ENCODE measurements at places on chromosomes 13 and 19. TPM values are rescaled to one million over a fixed set of nuclear protein-coding genes. Genes with fewer than 3 reads are reported as not detected.

Gene CLIP3
- 3.4 TPM for total RNA-seq

Gene ZNF91
- 220 TPM for total RNA-seq

DNA sequence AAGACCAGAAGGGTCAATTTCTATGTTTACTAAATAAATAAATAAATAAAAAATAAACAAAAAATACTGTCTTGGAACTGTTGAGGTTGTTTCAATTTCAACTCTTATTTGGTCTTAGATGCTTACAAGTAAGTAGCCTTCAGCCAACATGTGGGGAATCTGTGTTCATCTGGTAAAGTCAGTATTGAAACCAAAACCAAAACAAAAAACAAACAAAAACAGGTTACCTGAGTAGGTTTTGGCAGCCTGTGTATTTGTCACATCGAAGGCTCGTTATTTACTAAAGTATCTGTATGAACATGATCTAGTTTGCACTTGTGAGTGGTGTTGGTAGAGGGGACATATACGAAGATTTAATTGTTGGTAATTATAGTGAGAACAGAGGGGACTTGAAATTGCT lies 471.5 kb downstream of the SLITRK5 start:
- no peak overlapping the region for H3K4me3 ChIP-seq
- H3K36me3 ChIP-seq = no peaks in the 10 kb centered on the region
- DNase-seq = no peak
- H3K27ac ChIP-seq = no peak overlapping the region

DNA sequence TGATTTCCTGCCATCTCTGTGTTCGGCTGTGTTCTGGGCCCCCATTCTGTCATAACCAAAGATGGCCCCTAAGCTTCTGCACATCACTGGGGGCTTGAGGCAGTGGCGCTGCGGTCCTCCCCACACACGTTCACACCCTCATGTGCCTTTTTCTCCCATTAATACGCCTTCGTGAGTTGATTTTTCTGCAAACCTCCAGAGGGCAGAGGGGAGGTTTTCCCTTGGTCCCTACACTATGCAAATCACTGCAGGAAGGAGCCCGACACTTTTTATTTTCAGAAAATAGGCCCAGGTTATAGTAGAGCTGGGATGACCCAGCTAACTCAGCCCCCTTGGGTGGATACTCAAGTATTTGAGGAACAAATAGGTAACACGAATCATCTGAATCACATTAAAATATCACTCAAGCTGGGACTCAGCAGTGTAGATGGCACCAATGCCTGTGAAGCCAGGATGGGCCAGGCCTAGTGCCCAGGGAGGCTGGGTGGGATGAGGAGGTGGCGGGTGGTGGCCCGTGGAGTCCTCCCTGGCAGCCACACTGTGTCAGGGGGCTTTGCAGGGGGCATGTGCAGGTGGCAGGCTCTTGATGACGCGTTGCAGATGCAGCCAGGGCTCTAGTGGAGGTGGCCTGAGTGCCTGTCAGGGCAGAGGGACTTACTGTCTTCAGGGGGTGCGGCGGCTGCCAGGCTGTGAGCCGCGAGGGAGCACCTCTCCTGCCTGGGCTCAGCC lies 234.3 kb downstream of the TEX29 start:
- H3K4me1 ChIP-seq = no peaks in the 10 kb centered on the region
- no peaks in the 10 kb centered on the region for H3K27me3 ChIP-seq
- no peak overlapping the region for H3K27ac ChIP-seq
- no peak overlapping the region for H3K4me3 ChIP-seq
- H3K36me3 ChIP-seq = no peaks in the 10 kb centered on the region

DNA sequence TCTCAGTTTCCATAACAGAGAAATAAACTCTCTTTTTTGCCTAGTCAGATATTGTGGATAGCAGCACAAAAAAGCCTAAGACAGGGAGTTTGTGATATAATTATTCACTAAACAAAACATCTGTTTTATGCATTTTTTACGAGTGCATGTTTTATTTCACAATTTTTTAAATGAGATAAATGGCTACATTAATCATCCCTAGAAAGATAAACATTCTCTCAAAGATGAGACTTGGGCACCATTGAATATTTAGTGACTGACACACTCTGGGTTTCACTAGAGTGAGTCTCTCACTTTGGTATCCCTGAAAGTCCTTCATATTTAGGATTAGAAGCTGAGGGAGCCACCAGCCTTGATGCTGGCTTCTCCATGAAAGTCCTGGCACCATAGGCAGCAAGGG lies 74.3 kb upstream of the LRCH1 start:
- H3K4me1 ChIP-seq = no peaks in the 10 kb centered on the region
- H3K36me3 ChIP-seq = no peaks in the 10 kb centered on the region
- H3K27ac ChIP-seq = no peak overlapping the region
- no peak for DNase-seq
- H3K4me3 ChIP-seq = no peak overlapping the region
- no peaks in the 10 kb centered on the region for H3K27me3 ChIP-seq

DNA sequence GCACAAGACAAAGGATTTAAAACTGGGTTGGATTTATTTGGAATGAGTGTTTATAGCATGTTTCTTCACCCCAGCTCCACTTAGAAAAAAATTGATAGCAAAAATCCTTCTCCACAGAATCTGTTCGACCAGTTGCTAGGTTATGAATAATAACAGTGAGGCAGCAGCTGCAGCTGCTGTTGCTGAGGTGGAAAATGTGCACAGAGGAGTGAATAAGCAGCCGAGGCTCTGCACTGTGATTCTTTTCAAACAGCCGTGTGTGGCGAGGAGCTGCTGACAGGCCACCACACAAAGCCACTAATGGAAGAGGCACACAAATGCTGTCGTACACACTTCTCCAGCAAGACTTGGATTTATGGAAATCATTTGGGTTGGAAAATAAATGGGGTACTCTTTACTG lies 6.4 kb upstream of the RASL11A start:
- DNase-seq = no peak
- no peaks in the 10 kb centered on the region for H3K4me1 ChIP-seq
- H3K36me3 ChIP-seq = no peaks in the 10 kb centered on the region
- H3K27me3 ChIP-seq = no peaks in the 10 kb centered on the region
- H3K4me3 ChIP-seq = no peak overlapping the region

DNA sequence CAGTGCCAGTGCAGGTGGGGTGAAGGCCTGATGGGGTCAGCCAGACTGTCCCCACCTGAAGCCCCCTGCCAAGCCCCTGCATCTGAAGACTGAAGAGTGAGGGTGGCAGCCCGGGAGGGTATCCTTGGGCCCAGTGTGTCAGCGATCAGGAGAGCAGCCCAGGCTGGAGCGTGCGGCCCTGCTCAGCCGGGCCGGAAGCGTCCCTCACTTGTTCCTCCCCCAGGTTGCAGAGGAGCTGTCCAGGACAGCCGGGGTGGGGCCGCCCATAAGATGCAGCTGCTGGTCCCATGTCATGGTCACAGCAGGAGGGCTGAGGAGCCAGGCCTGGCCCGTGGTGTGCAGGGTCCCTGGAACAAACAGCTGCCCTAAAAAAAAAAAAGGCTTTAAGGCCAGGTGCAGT lies 55.4 kb downstream of the KDM4B start:
- no peaks in the 10 kb centered on the region for H3K36me3 ChIP-seq
- no peak for DNase-seq
- peaks cover 75% of the 10 kb centered on the region for H3K4me1 ChIP-seq
- no peak overlapping the region for H3K4me3 ChIP-seq
- H3K27me3 ChIP-seq = no peaks in the 10 kb centered on the region

DNA sequence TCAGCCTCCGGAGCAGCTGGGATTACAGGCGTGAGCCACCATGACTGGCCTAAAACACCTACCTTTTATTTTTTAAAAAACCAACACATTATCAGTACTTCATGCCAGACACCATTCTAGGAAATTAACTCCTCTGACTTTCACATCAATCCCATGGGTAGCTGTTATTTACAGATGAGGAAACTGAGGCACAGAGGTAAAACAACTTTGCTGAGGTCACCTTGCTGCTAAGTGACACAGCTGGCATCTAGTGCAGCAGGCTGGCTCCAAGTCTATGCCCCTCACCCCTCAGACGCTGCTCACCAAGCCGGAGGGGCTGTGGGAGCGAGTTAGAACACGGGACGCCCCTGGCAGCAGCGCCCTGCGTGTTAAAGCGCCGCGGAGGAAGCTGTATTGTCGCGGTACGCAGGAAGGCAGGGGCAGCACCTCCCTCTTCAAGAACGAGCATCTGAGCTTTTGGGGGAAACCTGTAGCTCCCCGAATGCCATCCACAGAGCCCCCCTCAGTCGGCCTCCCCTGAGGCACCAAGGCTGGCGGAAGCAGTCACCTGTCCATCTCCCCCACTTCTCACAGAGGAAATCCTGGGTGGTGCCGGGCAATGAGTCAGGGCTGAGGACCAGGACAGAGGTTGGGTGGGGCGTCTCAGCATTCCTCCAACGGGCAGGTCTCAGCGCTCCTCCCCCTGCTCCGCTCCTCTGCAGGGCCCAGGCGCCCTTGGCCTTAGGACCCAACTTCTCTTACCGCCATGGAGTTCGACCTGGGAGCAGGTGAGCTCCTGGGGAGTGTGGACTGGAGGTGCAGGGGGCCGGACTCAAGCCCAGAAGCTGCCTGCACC lies at the start of gene C19orf33:
Gene C19orf33, plus strand, starts transcription at position 735 of the 835 bp plus-strand sequence. Its CDS starts 11 bp downstream, at position 746.
- peak; percentile 74 for DNase-seq
- no peaks in the 10 kb centered on the region for H3K27me3 ChIP-seq

- peak overlapping the region; percentile 56 for H3K27ac ChIP-seq
- no peak overlapping the region for H3K4me3 ChIP-seq
- H3K27me3 ChIP-seq = no peaks in the 10 kb centered on the region
Observed at GRCh38 chr13:30690282-30691188, 44.8 kb upstream of the ALOX5AP start.

DNA sequence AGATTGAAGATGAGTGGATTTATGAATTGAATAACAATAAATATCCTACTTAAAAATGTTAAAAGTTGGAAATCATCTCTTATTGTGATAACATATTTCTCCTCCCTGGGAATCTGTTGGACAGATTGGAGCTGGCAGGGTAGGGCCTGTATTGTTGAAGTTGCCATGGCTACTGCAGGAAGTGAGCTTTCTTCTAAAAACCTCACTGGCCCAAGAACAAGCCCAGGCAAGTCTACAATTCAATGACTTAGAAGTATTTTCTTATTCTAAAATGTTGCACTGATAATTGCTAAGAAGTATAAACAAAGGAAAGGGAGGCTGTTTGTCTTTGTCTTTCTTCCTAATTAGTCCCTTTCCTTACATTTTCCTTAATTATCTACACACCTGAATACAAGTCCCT lies 112.1 kb downstream of the DLEU7 start:
- H3K4me3 ChIP-seq = no peak overlapping the region
- H3K27ac ChIP-seq = no peak overlapping the region
- no peaks in the 10 kb centered on the region for H3K36me3 ChIP-seq
- peak; percentile 17 for DNase-seq
- no peaks in the 10 kb centered on the region for H3K4me1 ChIP-seq

DNA sequence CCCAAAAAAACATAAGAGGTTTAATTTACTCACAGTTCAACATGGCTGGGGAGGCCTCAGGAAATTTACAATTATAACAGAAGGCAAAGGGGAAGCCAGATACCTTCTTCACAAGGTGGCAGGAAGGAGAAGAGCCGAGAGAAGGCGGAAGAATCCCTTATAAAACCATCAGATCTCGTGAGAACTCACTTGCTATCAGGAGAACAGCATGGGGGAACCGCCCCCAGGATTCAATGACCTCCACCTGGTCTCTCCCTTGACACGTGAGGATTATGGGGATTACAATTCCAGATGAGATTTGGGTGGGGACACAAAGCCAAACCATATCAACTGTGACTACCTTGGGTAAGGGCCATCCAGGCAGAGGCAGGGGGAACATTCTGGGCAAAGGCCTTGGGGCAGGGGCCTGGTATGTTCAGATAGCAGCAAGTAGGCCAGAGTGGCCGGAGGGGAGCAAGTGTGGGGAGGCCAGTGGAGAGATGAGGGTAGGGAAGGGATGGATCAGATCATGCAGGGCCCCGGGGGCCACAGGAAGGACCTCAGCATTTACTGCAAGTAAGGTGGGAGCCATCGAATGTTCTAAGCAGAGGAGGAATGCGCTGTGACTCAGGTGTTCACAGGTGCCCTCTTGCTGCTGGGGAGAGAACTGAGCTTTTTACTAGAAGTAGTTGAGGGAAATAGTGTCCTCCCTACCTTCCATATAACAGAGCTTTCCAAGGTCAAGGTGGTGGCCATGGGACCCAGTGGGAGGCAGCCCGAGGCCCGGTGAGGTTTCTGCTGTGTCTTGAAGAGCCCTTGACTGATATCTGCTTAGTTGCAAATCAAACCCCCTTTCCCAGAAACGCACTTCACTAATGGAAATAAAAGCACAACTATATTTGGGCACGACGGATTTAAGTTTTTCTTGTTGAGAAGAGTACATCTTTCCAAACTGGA lies 18.0 kb downstream of the RAB3D start:
- H3K36me3 ChIP-seq = no peaks in the 10 kb centered on the region
- H3K4me1 ChIP-seq = peaks cover 42% of the 10 kb centered on the region
- DNase-seq = no peak
- H3K27me3 ChIP-seq = no peaks in the 10 kb centered on the region
- no peak overlapping the region for H3K4me3 ChIP-seq

DNA sequence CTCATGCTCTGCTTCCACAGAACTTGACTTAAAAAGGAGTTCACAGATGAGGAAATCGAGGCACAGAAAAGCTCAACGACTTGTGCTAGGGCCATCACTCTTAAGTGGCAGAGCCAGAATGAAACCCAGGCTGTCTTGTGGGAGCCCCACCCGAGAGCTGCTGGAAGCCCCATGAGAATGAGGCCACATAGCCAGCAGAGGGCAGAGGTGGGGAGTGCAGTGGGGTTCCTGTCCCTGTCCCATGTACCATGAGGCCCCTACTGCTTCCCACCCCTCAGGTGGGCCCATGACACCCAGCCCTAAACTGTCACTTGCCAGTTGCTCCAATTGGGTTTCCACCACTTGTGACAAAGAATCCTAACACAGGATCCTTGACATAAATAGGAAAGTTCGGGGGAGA lies 175.9 kb downstream of the IRS2 start:
- no peaks in the 10 kb centered on the region for H3K27me3 ChIP-seq
- H3K4me3 ChIP-seq = no peak overlapping the region
- no peak overlapping the region for H3K27ac ChIP-seq
- H3K36me3 ChIP-seq = no peaks in the 10 kb centered on the region

DNA sequence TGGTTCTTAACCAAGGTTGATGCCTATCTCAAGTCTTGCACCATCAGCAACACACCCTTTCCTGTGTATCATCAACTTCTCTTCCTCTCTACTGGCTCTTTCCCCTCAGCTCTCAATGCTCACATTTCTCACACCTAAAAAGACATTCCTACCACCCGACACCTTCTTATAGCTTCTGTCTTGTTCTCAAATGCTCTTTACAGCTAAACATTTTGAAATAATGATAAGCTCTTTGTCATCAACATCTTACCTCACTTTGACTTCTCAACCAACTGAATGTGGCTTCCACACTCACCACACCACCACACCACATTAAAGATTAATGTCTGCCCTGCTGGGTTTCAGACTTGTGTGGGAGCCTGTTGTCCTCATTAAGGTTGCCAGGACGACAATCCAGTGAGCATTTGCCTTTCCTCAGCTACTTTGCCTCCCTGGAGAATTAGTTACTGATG lies 67.8 kb downstream of the RXFP2 start:
- no peaks in the 10 kb centered on the region for H3K4me1 ChIP-seq
- DNase-seq = no peak
- H3K27me3 ChIP-seq = no peaks in the 10 kb centered on the region
- no peak overlapping the region for H3K27ac ChIP-seq
- H3K36me3 ChIP-seq = no peaks in the 10 kb centered on the region
- no peak overlapping the region for H3K4me3 ChIP-seq

Measured in thyroid gland (tissue), 4 donors.